ENCODE measurements at places on chromosomes 2 and 18. TPM values are rescaled to one million over a fixed set of nuclear protein-coding genes. Genes with fewer than 3 reads are reported as not detected.

YES1 gene
- polyA plus RNA-seq = 15.8 TPM

VSNL1 gene
- not detected for polyA plus RNA-seq

PAX8 gene
- 1.1 TPM for polyA plus RNA-seq

RESP18 gene
- not detected for polyA plus RNA-seq

STAT4 gene
- 1.5 TPM for polyA plus RNA-seq

ZSWIM2 gene
- 0.04 TPM for polyA plus RNA-seq

NDUFS1 gene
- polyA plus RNA-seq = 79.9 TPM

ADCYAP1 gene
- polyA plus RNA-seq = 0.06 TPM

- DNase-seq = no peak
Observed at GRCh38 chr2:178825183-178825582, 18.0 kb upstream of the TTN start.

GRCh38 chr2:43898838-43899346 lies 60.1 kb downstream of the ABCG8 start:
- no peak for DNase-seq

GRCh38 chr2:28166956-28167355 lies 225.7 kb upstream of the FOSL2 start:
- DNase-seq = no peak

GRCh38 chr2:206323033-206323432 lies 48.6 kb downstream of the ZDBF2 start:
- DNase-seq = no peak

GRCh38 chr2:38959938-38960608 lies 70.4 kb downstream of the ARHGEF33 start:
- no peak for DNase-seq

DNA sequence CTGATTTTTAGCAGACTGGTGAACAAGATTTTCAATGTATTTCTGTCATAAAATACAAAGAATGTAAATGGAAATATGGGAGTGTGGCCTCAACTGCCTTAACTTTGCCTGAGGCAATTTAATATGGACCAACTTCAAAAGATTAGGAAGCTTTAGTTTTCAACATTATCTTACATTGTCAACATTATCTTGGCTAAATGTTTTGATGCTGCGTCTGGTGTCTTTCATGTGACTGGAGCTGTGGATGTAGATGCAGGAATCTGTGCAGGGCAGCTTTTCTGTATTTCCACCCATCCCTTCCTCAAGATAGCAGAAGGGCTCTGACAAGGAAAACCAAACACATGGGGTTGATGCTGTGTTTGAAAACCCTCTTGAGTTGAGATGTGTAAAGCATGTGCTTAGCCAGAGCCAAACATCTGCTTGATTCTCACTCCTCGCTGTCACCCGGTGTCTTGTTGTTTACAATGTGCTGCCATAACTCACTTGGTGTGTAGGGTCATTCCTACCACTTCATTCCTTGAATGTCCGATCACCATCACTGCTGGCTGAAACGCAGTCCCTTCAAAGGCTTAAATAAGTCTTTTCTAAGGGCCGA lies 33.0 kb downstream of the COPS8 start:
- no peak for DNase-seq

DNA sequence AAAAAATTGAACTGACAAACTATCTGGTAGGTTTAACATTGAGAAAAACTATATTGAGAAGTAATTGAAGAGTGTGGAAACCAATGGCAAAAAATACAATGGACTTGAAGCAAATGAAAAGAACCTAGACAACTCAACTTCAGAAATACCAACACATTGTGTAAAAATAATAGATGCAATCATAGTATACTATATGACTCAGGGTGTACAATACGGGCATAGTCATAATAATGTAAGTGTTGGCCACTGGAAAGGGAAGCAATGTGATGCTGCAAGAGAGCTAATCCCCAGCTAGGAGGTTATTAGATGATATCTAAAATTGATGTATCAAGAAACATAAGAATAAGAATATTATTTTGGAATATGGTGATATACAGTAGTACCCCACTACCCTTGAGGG lies 45.3 kb downstream of the SMAD7 start:
- DNase-seq = no peak

- DNase-seq = no peak
Observed at GRCh38 chr18:5632041-5632440, 88.2 kb upstream of the EPB41L3 start.

DNA sequence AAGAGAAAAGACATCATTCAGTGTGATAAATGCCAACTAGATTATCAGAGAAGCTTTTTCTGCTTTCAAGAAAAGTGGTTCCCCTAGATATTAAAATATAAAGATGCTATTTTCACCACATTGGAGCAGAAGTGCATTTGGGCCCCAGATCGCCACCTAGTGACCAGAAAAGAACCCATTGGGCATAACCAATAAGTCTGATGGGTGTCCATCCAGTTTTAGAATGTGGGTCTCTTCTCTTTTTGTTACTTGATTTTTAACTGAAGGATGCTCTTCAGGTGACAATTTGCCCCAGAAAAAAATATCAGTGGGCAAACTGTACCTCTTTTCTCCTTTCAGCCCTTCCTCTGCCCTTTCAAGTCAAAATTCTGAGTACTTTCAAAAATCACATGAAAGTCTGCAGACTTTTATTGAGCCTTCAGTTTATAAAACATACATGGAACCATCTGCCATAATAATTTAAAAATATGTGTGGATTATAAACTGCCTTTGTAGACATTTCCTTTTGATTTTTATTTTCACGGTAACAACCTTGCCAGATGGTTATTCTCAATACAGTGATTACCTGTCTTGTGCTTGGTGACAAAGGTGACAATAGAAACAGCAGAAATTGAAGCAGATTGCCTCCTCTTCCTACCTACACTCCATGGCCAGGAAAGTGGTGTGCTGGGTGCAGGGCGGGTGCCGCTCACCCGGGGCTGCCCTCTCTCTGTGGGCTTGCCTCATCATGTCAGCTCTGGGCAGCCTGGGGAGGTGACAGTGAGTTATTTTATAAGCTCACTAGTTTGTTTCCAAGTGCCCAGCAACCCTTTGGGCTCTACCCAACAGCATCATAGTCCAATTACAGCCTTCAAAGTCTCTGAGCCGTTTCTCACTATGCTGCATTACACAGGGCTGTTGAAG lies 124.5 kb downstream of the DCDC2C start:
- no peak for DNase-seq

DNA sequence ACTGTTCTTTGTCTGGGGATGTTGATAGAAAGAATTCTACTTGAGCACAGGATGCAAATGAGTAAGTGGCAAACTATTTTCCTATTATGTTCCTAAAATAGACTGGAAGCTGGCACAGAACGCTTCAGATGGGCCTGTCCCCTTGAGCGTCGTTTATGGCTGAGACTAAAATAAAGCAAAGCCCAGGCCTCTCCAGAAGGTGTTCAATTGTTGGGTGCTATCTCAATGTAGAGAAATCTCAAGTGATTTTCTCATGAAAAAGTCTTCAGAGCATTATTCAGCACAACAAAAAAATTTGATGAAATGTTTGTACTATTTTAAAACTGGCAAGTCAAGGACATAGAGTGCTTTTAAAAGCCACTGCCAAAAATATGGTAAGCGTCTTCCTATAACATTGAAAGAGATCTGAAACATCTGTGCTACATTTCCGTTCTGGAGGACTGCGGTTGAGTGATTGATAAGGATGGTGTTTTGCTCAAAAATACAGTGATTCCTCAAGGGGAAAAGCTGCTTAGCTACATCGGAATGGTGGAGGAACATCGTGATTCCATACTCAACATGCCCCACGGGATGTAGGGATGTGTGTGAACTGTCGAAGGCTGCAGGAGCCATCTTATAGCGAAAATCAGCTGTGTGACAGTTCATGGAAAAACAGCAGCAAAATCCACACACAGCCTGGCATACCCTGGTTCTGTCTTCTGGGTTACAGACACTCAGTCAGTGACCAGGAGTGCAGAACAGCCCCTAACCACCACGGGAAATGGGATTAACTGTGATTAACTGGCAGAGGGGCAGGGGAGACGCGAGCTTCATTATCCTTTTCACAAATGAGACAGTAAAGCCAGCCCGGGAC lies 10.4 kb upstream of the LRRFIP1 start:
- peak; percentile 66 for DNase-seq

GRCh38 chr2:187003038-187003554 lies 154.1 kb upstream of the ZSWIM2 start:
- no peak for DNase-seq

- no peak for DNase-seq
Observed at GRCh38 chr2:96806468-96807126, 9.5 kb upstream of the CNNM3 start.

DNA sequence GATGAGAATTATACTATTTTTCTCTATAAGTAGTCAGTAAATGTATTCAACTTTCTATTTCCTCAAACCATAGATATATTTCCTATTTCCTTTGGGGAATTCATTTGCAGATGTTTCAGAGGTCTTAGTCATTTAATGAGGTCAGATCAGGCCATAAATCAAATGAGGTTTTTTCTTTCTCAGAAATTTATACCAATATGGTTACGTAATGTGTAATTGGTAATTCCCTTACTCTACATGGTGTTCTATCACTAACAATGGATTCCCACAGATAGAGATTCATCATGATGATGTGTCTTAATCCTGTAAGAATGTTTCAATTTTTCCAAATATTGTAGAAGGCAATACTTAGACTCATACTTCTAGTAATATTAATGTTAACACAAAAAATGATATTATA lies 108.0 kb downstream of the DPP4 start:
- DNase-seq = no peak

DNA sequence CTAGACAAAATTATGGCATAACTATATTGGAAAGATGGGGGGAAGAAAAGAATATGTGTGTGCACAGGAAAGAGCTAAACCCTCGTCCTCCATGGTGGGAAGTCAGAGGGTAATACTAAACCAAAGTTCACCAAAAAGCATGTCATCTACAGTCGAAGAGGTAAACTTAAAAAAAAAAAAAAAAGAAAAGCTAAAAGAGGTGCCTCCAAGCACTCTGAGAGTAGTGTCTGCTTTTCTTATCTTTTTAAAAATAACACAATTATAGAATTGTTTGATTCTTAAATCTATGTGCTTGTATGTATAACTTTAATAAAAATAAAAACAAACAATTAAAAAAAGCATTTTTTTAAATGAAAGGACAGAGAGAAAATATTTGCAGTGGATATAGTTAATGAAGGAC lies 77.3 kb upstream of the MYCN start:
- DNase-seq = no peak

DNA sequence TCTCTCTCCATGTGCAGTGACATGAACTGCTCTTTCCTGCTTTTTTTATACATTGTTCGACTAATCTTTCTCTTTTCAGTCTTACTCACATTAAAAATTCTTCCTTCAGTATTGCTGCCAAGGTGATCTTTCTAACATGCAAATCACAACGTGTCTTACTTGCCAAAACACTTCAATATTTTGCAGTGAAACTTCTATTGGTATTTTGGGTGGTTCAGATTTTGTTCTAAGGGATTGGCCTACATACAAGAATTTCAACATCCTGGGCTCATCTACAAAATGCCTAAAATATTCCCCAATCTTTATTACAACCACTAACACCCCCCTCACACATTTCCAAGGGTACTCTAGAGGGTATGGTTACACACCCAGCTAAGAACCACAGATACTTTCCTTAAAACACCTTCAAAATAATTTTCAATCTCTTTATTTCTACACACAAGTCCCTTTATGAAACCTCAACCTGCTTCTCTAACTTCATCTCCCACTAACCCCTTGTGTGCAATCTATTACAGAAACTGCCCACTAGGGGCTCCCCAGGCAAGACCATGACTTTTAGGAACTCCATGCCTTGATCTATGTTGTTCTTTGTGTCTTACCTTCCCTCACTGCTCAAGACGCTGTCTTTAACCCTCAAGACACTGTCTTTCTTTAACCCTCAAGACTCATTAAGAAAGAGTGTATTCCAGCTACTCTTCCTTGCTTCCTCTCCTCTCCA lies 50.9 kb downstream of the COL3A1 start:
- no peak for DNase-seq

- no peak for DNase-seq
Observed at GRCh38 chr2:155872396-155872795, 460.1 kb downstream of the NR4A2 start.

DNA sequence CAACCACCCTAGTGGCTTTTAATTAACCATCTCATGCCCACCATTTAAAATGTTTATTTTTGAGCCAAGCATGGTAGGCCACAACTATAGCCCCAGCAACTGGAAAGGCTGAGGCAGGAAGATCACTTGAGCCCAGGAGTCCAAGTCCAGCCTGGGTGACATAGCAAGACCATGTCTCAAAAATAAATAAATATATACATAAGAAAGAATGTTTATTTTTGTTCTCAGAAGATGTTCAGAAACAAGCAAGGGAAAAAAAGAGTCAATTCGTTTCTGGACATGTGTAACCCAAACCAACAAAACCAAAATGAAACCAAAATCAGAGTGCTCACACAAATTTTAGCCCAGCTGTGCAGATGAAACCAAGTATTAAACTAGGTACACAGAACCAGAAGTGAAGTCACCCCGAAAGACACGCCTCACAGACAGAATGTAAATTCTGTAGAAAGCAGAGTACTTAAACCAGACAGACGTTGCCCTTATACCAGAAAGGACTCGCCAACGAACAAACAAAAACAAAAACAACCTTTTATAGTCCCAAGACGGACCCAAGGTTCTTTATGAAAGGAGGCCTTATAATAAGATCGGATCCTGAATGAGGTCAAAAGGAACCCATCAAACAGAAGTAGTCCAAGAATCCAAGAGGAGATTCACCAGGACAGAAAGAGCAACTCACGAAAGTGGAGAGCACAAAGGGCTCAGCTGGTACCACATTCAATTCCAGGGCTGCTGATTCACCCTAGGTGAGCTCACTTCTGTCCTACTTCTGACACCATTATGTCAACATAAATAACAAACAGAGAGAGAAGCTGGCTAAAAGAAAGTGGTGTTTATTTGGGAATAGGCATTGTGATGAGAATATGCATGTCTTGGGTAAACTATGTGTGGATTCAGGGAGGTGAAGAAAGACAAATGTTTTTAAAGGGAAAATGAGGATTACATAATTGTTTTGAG lies 31.8 kb upstream of the MTCL1 start:
- DNase-seq = no peak

DNA sequence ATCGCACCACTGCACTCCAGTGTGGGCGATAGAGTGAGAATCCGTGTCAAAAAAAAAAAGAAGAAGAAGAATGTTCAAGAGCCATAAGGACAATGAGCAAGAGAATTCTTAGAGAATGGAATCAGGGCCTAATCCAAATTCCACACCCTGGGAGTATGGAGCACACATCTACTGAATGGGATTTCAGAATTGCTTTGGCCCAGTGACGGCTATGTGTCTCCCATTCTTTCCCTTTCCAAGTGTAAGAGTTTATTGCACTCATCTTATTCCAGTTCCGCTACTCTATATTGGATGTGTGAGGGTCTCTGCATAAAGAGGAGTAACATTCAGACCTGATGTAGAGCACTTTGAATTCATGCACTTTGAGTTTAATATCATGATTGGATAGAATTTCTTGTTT lies 5.9 kb upstream of the RBM43 start:
- DNase-seq = no peak

GRCh38 chr2:22035361-22035830 lies 911.6 kb downstream of the TDRD15 start:
- no peak for DNase-seq

GRCh38 chr2:168948621-168949212 lies 47.6 kb downstream of the G6PC2 start:
- no peak for DNase-seq
